ENCODE measurements at places on chromosomes 11 and 22. TPM values are rescaled to one million over a fixed set of nuclear protein-coding genes. Genes with fewer than 3 reads are reported as not detected.

DNA sequence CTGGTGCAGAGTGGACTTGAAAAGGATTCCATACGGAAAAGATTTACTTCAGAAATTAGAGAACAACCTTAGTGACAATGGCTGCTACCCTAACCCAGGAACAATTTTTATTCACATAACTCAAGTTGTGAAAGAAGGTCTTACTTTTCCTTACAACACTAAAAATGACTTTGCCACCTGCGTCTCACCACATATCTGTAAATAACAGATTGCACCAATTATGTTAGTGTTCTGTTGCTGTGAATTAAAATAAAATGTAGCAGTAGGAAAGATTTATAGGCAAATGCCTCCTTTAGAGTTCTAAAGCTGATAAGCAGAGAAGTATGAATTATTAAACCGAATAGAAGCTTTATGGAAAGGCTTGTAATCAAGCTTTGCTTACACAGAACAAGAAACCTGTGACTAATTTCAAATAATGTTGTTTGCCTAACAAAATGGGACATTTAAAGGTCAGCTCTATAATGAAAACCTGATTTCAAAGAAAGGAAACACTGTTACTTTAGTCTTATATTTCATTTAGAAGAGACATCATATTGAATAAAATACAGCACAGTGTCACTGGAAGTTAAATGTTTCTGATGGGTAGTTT lies 2237.8 kb downstream of the LRRC4C start:
- DNase-seq, result no peak

DNA sequence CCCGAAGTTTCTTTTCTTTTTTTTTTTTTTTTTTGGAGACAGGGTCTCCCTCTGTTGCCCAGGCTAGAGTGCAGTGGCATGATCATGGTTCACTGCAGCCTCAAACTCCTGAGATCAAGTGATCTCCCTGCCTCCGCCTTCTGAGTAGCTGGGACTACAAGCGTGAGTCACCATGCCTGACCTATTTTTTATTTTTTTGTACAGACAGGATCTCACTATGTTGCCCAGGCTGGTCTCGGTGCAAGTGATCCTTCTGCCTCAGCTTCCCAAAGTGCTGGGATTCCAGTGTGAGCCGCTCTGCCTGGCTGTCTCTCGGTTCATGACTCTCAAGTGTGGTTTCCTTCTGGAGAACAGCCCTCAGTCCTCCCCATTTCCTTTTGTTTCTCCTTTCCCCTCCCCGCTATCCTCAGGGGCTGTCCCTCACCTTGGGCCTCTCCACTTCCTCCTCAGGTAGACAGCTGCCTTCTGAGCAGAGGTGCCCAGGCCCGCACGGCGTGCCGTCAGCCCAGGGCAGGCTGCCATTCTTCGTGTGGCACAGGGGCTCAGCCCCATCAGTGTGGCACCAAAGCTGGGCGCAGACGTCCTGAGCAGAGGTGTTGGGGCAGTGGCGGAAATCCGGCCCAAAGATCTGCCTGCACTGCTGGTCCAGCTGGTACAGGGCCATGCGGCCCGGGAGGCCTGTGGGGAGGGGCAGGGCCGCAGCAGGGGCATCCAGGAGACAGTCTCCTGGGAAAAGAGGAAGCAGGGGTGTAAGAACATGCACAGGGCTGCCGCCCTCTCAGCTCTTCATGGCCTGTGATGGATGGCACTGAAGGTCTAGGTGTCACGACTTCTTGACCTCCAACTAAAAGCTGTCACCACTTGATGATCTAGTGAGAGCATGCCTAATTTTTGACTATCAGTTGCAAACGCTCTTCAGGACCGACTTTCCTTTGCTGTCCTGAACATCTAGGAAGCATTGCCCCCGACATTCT lies 14.0 kb downstream of the ADAMTS8 start:
- DNase-seq, result no peak

SLC16A8 gene
- not detected for total RNA-seq

DNA sequence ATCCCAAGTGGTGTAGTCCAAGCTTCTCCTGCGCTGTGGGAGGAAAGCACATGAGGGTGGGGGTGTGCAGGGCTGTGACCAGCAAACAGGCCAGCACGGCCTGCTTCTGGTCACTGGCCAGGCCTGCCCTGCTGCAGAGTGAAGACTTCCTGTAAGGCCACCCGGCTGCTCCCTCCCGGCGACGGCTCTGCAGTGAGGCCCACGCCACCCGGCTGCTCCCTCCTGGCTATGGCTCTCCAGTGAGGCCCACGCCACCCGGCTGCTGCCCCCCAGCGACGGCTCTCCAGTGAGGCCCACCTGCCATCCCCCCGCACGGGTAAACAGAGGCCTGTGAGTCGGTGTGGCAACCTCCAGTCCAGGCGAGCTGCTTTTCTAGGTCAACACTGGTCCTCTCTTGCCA lies 31.4 kb upstream of the BRSK2 start:
- DNase-seq, result no peak

TPBGL gene
- total RNA-seq, result not detected

- no peak for DNase-seq
These were observed 5.7 kb downstream of the PTS start for GRCh38 chr11:112231952-112232351.

GRCh38 chr11:117097014-117097388 lies 1.2 kb downstream of the SIK3 start:
- DNase-seq, result no peak

- no peak for DNase-seq
These were observed 22.1 kb downstream of the ATP6V1E1 start for GRCh38 chr22:17606496-17606895.

GRCh38 chr11:120184946-120185705 lies 25.7 kb upstream of the OAF start:
- DNase-seq, result no peak

- DNase-seq, result no peak
These were observed 2.2 kb downstream of the MAPK12 start for GRCh38 chr22:50259302-50259701.

DNA sequence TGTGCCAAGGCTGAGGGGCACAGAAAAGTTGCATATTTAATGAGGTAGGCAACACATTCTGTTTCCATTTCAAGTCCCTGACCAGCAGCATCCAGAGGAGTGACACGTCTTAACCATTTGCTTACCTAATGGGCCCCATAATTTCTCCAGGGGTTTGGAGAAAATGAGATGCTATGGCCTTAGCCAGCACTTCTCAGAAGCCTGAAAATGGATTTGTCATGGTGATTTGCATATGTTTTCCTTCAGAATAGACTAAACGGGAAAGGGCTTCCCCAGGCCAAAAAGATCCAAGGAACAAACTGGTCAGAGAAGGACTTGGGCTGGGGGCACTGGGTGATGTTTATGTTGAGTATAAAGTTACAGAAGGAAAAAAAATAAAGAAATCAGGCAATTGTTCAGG lies 16.7 kb downstream of the CSRP3 start:
- DNase-seq, result no peak

DNA sequence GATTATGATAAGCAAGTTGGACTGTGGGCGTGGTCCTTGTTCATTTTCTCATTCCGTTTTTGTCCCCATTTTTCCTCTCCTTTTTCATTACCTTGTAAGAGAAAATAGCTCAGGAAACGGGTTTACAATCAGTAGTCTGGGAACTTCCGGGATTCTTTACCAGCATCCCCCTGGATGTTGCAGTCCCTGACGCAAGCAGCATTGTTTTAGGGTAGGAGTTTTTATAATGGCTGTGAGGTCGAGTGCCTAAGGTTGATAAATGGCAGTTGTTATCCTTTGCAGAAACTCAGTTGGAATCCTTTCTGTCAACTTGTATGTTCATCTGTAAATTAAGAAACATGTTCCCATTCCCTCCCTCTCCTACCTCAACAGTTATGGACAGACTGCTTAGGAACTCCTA lies 68.3 kb downstream of the ARHGEF12 start:
- no peak for DNase-seq

- DNase-seq, result no peak
These were observed 119.0 kb downstream of the LDLRAD3 start for GRCh38 chr11:36062796-36063365.

HBB gene
- not detected for total RNA-seq

DNA sequence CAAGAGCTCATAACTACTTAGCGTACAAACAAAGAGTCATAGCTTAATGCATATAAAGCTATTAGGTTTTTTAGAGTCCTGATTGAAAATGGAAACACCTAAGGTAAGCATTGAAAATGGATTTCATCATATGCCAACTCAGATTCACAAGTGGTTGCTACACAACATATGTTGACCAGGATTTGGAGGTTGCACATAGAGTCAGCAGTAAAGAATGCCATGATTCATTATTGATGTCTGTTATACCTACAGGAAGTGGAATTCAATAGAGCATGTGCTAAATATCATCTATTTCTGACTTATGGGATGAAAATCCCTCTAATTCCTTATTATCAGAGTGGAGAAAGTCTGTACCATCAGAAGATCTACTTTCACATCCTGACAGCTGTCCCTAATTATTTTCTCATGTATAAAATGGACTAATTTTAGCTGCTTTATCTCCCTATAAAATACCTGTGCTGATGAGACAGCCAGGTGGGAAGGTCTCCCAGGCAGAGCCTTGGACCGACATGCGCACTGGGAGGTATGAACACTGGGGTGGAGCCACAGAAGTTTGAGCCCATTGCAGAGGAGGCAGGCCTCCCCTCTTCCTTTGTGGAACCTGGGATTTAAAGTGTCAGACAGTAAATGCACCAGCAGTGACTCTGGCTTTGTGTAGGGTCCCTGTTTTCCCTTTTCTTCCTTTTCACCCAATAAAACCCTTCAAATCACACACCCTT lies 204.2 kb downstream of the AASDHPPT start:
- peak; percentile 3 for DNase-seq

ZNF74 gene
- total RNA-seq, result 14.0 TPM

DNA sequence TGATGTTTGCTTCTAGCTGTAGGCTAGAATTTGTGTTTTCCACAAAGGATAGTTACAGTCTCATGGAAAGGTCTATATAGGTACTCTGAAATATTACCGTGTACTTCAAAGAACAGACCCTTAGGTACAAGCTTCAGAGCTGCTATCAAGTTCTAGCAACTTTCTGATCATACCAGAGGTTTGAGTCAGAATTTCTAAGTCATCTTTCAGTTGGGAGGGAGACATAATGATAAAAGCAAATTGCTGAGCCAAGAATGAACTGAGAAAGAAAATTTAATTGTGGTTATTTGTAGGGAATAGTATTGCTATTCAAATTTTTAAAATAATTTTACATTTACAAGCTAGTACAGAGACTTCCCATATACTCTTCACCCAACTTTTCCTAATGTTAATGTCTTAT lies 19.9 kb upstream of the ME3 start:
- DNase-seq, result no peak

GRCh38 chr11:35236667-35237003 lies 97.7 kb downstream of the CD44 start:
- DNase-seq, result no peak

DNA sequence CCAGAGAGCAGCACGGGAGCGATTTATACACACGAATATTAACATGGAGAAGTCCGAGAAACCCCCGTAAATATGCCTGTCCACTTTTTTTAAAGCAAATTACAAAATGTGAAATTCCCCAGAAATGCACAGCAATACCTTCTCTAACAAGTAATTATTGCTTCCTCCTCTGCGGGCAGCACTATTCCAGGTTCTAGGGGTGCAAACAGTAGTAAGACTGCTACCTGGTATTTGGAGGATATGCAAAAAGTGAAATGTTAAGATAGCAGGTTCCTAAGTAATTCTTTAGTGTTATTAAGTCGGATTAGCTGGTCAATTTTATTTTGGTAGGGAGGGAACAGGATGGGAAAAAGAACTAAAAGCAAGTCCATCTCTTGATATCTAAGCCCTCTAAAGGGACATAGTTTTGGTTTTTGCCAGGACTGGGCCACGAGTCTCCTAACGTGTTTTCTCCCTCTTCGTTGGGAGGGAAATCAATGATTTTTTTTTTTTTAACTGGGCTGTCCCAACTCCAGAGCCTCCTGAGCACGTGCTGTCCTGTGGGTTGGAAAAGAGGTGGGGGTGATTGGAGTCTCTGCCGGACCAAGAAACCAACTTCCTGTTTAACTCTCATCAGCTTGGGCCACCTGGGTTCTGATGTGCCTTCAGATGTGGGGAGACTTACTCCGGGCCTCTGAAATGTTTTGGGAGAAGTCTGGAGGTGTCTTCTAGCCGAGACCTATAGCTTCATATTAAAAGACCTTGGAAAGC lies 1.7 kb upstream of the XBP1 start:
- peak; percentile 61 for DNase-seq

CDC42EP2 gene
- not detected for total RNA-seq

DDIAS gene
- 7.2 TPM for total RNA-seq

GRCh38 chr11:120807414-120808150 lies 216.3 kb upstream of the TBCEL start:
- DNase-seq, result peak; percentile 98

DNA sequence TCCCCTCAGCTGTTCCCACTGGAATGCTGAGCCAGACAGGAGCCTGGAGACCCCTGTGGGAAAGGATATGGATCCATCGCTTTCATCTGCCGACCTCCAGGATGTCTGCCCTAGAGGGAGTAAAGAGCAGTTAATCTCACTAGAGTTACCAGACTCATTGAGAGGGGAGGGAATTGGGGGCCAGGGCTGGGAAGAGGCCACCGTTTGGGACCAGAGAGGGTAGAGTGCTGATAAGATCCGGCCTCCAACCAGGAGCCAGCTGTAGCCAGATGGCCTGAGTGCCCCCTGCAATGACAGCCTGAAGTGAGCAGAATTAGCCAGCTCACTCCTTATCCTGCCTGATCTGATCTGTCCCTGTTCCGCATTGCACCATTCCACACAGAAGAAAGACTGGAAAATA lies 3.7 kb upstream of the APLNR start:
- no peak for DNase-seq

DNA sequence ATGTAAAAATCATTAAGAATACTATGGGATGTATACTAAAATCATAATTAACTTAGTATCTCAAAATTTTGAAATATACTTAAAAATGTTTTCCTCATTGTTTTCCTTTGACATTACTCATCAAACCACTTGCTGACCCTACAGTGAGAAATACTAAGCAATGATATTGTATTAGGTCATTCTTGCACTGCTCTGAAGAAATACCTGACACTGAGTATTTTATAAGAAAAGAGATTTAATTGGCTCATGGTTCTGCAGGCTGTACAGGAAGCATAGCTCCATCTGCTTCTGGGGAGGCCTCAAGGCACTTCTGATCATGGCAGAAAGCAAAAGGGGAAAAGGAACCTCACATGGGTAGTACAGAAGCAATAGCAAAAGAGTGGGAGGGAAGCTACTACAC lies 950.9 kb upstream of the CHORDC1 start:
- DNase-seq, result no peak

C22orf42 gene
- total RNA-seq, result not detected

DNA sequence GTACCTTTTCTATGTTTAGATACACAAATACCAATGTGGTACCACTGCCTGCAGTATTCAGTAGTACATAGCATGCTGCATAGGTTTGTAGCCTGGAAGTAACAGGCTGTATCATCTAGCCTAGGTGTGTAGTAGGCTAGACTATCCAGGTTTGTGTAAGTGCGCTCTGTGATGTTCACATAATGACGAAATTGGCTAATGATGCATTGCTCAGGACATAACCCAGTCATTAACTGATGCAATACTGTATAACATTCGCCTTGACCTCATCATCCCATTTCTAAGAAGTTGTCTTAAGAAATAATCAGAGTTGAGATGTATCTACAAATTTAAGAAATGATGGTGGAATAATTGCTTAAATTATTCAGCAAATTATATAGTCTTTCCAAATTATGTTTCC lies 116.0 kb upstream of the TIMP3 start:
- no peak for DNase-seq

- DNase-seq, result no peak
These were observed 29.2 kb downstream of the KCNQ1OT1 start for GRCh38 chr11:2670541-2671100.

ETS1 gene
- 9.2 TPM for total RNA-seq
